Skin of body (tissue), 3 donors: ENCODE measurements at places on chromosomes 16 and 17.

- no peak for DNase-seq
Measured at GRCh38 chr16:61831351-61831917, 204.8 kb downstream of the CDH8 start.

DNA sequence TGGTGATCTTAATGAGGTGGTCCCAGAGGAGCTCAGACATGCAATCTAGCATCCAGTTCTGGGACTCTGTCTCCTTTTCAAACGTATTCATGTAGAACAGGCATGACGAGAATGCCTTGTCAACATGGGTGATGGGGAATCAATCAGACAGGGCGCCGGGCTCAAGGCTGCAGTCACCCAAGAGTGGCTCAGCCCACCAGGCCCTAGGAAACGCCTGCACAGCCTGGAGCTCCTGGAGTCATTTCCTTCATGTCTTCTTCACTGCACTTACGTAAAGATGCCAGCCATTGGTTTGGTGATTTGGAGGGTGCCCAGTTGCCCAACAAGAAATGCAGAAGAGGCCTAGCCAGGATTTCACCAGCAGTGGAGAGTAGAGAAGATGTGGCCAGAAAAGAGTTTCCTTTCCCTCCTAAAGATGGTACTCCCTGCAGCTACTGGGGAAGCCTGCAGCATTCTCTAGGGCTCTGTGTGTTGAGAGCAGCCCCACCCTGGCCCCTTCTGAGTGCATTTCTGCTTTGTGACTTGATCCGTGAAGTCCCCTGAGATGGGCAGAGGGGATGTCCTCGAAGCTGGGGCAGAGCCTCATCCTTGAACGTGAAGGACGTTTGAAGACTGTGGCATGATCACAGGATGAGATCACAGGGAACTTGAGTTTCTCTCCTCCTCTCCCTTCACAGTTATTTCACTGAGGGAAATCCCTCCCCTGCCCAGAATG is 24.0 kb upstream of the STH start:
- no peak for DNase-seq

DNA sequence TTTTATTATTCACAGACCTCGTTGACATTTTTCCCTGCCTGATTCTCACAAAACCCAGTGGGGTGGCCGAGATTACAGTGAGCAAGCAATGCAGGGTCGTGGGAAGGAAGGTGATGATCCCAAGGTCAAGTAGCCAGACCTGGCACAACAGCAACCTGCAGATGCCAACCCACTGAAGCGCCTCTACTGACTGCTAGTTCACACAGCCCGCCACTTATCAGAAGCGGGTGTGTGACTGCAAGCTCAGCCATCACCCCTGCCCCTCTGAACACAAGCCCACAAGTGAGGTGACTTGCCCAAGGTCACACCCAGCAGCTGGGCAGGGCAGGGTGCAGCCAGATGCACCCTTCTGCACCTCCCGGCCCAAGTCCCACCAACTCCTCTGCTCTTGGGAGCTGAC is 7.1 kb downstream of the TFAP4 start:
- no peak for DNase-seq

- DNase-seq, result no peak
Measured at GRCh38 chr17:60905709-60906108, 228.1 kb downstream of the BCAS3 start.
